HuH-7.5 (cell line): ENCODE measurements at places on chromosomes 3 and 15.

DNA sequence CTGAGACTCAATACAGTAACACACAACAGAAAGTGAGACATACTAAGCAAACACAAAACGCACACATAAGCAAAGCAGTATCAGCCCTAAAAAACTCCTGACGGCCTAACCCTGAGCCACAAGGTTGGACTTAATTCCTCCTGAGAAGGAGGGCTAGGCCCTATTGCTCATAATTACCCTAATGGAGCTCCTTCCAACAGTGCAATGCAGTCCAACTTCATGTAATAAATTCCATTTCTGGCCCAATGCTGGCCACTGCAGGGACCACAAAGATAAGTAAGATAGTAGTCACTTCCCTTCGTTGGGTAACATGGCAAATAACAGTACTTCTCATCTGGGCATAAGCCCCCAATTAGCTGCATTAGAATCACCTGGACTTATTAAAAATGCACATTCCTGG lies 4.2 kb downstream of the VPS39 start:
- DNase-seq: no peak

GRCh38 chr3:128524374-128525299 lies 31.6 kb upstream of the GATA2 start:
- DNase-seq: no peak

DNA sequence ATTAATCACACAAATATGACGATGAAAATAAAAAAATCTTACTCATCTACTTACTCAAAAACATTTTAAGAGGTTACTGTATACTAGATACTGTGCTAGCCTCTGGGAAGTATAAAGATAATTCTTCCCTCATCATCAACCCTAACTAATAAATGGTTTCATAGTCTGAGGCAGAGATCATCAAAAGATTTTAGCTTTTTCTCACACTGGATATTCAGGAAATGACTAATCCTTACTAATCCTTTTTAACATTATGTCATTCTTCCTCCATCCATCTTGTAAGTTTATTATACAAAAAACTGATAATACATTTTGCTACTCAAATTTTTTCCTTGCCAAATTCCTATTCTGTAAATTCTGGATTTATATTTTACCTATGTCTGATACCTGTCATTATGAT lies 29.7 kb downstream of the ACAD11 start:
- DNase-seq: no peak

DNA sequence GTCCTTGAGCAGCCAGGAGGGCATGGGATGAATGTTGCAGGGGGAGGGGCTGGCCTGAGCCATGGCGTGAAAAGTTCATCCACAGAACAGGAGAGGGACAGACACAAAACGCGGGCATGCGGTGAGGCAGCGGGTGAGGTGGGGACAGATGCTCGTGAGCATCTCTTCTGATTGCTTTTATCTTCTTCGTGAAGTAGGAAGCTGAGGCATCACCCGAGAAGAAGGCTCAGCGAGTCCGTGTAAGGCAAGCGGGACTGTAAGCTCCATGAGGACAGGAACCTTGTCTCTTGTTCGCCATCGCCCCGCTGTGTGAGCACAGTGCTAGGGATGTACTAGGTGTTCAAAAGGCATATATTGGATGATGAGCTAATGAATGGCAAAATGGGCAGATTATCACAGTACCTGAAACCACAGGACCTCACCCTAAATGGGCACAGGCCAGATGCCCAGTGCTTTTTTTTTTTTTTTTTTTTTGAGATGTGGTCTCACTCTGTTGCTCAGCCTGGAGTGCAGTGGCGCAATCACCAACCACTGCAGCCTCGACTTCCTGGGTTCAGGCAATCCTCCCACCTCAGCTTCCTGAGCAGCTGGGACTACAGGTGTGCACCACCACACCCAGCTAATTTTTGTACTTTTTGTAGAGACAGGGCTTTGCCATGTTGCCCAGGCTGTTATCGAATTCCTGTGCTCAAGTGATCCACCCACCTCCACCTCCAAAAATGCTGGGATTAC lies 46.8 kb downstream of the CPN2 start:
- no peak for DNase-seq

DNA sequence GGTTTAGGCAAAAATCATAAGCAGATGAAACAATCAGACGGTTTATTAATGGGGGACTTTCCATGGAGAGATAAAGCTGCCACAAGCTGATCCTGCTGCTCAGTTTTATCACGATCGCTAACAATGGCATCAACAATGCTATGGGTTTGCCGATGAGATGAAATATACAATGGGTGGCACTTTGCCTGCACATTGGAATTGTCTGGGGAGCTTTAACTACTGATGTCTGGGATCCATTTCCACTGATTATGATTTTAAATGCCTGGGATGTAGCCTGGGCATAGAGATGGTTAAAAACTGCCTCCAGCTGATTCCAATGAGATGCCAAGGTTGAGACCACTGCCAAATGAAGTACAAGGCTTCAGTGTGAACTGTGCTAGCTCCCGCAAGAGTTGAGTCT lies 30.8 kb downstream of the CRYGS start:
- DNase-seq: no peak

GRCh38 chr3:63624941-63625560 lies 27.4 kb upstream of the SNTN start:
- DNase-seq: no peak

DNA sequence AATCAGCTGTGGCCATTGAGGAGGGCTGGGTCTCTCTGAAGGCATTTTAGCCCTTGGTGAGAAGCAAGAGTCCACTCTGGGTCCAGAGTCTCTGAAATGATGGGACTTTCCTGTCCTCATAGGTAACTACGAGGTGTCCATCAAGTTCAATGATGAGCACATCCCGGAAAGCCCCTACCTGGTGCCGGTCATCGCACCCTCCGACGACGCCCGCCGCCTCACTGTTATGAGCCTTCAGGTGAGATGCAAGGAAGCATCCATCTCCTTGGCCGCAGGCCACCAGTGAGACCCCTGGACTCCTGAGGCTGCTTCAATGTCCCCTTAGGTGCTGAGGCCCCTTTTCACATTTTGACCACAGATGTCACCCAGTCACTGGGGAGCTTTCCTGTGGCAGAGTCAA lies 54.9 kb downstream of the DNASE1L3 start:
- DNase-seq: no peak

DNA sequence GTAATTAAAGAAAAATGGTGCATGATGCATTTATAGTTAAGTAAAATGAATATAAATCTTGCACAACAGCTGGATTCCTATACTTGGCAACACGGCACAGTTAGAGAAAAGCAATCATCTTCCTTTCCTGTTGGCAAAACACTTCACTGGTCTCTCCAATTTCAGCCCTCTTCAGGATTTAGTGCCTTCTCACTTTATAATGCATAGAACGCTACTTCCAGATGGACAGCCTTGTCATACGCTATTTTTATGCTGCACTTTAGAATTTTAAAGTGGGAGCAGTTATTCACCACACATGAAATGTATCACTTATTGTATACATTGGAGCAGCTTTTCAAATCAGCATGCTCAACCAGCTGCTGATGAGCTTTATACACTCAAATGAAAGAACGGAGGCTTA lies 194.4 kb upstream of the GBE1 start:
- DNase-seq: no peak

DNA sequence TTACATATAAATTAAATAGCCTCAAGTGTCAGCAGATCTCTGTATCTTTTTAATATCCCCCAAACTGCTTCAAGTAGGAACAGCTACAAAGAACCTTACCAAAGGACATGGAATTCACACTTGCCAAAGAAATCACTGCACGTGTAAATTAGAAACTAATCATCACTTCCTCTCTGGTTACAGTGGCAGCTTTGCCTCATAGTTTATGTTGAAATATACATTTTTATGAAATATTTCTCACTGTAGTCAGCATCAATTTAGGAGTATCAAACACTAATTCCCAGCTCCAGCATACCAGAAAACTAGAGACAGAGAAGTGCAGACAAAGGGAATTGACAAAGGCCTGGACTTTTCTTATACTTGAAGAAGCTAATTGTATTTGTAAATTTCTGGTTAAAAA lies 260.9 kb downstream of the TIGIT start:
- DNase-seq: no peak

GRCh38 chr3:43729707-43730414 lies 39.1 kb downstream of the ABHD5 start:
- no peak for DNase-seq

GRCh38 chr3:121748680-121749275 lies 763 bp downstream of the GOLGB1 start:
- peak; percentile 18 for DNase-seq

GRCh38 chr3:180306691-180307090 lies 270.0 kb upstream of the PEX5L start:
- no peak for DNase-seq

GRCh38 chr3:42014458-42014920 lies 52.6 kb upstream of the ULK4 start:
- no peak for DNase-seq

DNA sequence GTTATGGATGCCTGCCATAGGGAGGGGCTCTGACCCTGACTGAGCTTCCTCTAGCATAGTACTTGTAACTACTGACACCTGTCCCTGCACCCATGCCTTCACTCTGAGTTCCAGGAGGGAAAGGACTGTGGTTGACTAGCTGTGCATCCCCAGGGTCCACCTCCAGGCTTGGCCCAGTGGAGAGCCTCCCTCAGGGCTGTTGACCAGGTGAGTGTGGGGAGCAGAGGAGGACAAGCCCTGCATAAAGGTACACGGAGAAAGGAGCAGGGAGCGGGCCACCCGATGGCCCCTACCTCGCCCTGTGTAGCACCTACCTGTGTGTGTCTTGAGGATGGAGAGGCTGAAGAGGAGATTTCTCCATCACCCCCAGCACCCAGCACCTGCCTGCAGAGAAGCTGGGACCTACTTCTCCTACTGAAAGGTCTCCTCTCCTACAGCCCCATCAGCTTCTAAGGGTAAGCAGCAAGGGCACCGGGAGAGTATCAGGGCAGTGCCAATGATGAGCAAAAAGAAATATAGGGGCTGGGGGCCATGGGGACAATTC lies 6.7 kb upstream of the LTF start:
- DNase-seq: no peak

DNA sequence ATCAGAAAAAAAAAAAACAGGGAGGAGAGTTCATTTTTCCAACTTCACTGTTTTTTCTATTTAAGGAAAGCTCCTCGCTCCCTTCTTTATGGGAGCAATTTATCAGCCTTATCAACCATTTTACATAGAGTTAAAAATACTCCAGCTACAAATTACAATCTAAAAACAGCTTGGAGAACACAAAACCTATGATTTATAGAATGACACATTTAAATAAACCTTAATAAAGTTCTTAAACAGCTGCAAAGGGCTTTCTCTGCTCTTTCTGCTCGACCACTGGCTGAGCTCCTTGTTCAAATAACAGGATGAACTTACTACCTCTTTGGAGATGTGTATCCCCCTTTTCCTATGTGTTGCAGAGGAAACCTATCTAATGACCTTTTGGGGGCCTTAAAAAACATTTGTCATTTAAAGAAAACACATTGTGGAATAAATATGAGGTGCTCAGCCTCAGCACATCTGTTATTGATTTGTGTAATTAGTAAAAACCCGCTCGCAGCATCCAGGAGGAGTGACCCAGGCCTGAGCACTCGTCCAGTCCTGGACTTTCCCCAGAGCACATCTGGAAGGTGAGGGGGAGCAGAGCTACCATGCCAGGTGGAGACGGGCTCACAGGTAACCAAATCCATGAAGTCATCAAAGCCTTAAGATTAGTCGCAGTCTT lies 231.2 kb downstream of the ATP8B4 start:
- DNase-seq: no peak

DNA sequence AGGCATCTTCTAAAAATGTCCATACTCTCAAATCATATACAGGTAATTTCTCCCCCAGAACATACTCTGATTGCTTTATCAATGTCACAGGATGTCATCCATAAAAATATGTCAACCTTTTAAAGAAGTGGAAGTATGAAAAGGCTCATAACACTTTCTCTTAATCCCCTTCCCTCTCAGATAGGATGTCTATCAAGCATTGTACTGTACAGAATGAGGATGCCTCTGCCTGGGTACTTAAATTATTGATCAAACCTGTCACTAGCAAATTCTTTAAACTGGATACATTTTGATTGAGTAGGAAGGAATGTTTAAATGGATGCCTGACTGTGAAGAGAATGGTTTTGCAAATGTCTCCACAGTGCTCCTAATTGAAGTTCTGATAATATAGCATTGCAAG lies 168.7 kb downstream of the EPHA3 start:
- DNase-seq: no peak

DNA sequence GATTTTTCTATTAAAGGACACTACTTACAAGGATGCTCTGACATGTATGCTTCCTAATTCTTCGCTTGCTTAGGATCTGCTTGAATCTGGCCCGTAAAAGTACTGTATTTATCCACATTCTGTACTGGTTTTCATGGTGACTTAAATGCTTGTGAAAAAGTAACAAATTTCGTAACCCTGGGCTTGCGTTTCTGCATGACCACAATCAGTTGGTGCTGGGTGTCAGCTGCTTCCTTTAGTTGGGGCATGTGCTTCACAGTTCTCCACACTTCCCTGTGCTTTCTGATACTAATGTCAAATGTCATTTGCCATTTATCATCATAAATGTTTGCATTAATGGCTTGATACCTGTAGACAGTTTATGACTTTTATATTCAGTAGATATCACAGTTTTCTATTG lies 218.4 kb upstream of the MLF1 start:
- DNase-seq: no peak

- DNase-seq: peak; percentile 7
Observed at GRCh38 chr3:58824285-58824684, 157.7 kb upstream of the FAM3D start.
